ENCODE measurements at places on chromosomes 7 and 10.

DNA sequence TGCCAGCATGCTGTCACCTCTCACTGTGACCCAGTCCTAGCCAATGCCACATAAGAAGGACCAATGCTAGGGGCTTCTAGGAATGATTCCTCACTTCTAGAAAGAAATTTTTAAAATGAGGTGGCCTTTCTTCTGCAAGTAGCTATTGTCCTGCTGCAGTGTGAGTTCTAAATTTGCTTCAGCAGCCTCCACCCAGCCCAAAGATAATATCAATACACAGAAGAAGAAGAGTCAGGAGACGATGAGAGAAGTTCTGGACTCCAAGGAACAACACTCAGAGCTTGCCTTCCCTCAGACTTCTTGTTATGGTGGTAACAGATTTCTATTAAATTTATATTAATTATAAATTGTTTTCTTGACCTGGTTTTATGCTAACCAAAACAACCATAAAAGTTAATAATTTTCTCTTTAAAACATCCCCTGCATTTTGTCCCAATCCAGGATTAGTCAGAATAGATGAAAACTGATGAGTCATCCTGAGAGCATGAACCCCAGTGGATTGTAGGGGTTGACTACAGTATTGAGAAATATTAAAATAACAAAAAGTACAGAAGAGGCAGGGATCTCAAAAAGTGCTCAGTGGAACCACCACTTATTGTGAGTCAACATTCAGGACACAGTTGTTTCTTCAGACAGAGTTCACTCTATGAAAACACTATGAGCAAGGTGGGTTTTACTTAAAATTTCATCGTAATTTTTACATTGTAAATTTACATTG lies 29.6 kb upstream of the AKR1C2 start:
- DNase-seq, result no peak

DNA sequence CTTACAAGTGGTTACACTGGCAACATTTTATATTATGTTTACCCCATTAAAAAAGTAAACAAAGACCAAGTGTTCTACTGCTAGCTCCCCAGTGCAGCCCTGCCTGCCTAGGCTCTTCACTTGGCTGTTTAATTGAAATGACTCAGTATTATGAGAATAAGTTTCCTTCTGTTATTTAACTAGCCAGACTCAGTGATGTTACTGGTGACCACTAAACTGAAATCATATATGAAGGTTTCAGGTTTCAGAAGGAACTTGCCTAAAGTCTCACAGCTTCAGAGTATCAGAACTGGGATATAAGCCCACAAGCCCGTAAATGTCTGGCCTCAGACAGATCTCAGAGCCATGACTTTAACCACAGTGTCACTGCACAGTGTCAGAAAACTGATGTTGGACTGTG lies 66.8 kb upstream of the EXOC4 start:
- peak; percentile 67 for DNase-seq

- no peak for DNase-seq
Measured at GRCh38 chr10:5828725-5829124, 15.5 kb upstream of the GDI2 start.

GRCh38 chr7:158941821-158942605 lies 85.7 kb downstream of the DYNC2I1 start:
- no peak for DNase-seq

- no peak for DNase-seq
Measured at GRCh38 chr7:38744746-38745145, 113.6 kb upstream of the AMPH start.

Data from COLO829 (cell line).